ENCODE measurements at places on chromosomes 16 and 17.

DNA sequence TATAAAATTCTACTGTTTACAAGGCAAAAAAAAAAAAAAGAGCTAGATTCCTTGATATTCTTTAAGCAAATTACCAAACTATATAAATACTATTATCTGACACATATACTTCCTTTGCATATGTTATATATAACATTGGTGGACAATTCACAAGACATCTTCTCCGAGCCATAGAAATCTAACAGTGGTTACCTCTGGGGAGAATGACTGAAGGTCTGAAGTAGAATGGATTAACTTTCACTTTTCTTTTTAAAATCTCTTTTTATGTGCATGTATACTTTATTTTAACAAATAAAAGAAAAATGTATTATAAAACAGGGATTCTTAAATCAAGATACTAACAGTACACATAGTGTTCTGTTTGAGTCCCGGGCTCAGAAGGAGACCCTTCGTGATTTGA is 131.0 kb downstream of the MRTFB start:
- no peak for DNase-seq

DNA sequence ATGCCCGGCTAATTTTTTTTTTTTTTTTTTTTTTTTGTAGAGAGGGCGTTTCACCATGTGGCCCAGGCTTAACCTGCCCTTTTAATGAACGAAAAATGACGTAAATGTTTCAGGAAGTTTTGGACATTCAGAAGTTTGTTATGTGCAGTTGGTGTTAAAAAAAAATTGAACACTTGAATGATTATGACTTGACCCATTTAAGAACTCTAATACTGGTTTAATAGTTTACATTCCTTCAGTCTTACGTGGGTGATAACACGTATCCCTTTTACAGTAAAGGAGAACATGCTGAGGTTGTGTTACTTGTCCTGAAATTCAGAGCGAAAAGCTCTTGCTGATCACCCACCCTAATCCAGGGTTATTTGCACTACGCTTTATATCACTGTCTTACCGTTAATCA is 1.7 kb downstream of the MLYCD start:
- no peak for DNase-seq

DNA sequence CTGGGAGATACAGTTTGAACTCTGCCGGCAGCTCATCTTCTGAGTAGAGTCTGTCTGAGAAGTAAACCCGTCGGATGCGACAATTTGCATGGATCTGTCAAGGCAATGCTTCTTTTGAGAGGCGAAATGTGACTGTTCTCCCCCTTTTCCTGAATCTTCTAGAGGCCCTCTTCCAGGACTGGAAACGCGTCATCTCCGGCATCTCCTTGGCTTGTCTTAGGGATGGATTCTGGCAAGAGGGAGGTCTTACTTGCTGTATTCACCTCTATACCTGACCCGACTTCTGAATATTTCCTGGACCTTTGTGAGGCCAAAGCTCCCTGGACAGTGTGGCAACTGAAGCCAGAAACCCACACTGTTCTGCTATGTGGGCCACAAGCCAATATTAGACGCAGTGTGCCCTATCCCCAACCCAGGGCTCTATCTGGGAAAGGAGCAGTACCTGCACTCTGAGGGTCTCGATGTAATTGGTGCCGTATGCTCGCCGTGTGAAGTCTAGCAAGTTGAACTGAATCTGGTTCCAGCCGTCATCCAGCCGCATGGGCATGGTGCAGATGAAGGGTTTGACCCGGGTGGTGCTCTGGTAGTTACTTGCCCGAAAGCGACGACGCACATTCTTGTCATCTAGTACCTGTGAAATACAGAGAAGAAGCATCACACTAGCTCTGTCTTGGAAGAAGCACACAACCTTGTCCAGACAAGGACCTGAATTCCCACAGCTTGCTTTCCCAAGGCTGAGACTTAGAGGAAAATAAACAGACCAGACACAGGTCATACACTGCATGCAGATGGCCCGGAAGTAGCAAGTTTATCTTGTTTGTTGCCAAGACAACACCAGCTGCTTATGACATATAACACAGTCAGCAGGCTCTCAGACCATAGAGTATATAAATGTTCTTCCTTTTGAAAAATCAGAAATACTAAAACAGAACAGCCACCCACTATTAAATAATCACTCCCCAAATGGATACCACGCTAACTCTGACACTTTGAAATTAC is 14.1 kb downstream of the CFAP20 start:
- DNase-seq: no peak

GRCh38 chr17:57370619-57371018 is 114.3 kb downstream of the MSI2 start:
- DNase-seq: no peak

DNA sequence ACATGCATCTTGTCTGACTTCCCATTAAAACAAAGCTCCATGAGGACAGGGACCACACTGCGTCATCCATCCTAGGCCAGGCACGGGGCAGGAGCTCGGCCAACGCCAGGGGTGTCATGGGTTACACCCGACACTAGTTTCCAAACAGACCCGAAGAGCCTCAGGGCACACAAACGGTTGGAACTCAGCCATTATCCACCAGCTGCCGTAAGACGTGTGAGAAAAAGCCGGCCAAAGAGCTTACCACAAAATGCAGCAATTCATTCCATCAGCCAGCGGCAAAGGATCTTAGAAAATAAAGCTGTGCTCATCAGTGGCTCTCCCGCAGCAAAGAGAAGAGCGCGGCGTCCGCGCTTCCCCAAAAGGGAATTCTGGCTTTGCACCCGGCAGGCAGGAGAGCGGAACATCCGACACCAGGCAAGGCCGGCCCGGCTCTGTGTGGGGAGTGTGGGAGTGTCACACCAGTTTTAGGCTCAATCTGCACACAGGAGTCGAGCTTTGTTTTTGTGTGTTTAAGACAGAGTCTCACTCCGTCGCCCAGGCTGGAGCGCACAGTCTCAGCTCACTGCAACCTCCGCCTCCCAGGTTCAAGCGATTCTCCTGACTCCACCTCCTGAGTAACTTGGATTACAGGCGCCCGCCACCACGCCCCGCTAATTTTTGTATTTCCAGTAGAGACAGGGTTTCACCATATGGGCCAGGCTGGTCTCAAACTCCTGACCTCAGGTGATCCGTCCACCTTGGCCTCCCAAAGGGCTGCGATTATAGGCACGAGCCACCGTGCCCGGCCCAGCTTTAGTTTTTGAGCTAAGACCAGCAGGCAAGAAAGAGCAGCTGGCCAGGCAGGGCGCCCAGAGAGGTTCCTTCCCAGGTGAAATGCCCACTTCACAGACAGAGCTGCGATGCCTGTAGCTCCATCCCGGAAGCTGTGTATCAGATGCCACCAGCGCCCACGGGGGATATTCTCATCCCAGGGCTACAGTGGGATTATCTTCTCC is 1.5 kb downstream of the SLC38A8 start:
- no peak for DNase-seq

GRCh38 chr16:12390074-12390605 is 413.5 kb downstream of the CPPED1 start:
- no peak for DNase-seq

DNA sequence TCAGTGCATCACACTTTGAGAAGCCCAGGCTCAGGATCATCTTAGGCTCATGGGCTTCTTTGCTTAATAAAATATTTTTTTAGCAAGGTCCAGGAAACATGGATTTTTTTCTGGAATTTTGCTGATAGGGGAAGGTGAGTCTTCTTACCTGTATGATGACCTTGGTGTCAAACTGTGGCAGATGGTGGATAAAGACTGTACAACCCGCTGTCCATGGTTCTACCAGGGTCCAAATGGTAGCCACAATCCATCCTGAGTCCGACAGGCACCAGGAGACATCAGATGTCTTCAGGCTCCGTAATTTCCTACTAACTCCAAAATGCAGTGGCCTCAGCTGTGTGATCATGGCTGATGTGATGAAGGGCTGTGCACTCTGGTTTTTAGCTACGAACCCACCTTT is 27.8 kb downstream of the ACSM1 start:
- no peak for DNase-seq

- DNase-seq: no peak
Observed at GRCh38 chr16:10834766-10835165, 16.2 kb upstream of the TVP23A start.

GRCh38 chr16:17296431-17296830 is 174.3 kb downstream of the XYLT1 start:
- no peak for DNase-seq

DNA sequence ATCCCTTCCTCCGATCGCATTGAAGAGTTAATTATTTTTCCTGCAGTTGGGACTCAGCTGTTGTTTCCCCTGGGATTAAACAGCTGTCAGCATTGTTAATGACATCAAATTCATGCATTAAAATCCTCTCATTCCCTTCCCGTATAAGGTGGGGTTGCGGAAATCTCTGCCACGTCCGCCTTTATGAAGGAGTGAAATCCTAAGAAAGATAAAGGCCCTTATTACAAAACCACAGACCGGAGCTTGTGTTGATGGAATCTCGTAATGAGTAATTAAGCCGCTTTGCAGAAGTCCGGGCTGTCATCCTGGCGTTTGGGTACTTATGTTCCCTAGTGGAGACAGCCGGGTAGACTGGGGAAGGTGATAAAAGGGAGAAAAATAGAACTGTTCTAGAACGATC is 627.6 kb downstream of the MAF start:
- no peak for DNase-seq

DNA sequence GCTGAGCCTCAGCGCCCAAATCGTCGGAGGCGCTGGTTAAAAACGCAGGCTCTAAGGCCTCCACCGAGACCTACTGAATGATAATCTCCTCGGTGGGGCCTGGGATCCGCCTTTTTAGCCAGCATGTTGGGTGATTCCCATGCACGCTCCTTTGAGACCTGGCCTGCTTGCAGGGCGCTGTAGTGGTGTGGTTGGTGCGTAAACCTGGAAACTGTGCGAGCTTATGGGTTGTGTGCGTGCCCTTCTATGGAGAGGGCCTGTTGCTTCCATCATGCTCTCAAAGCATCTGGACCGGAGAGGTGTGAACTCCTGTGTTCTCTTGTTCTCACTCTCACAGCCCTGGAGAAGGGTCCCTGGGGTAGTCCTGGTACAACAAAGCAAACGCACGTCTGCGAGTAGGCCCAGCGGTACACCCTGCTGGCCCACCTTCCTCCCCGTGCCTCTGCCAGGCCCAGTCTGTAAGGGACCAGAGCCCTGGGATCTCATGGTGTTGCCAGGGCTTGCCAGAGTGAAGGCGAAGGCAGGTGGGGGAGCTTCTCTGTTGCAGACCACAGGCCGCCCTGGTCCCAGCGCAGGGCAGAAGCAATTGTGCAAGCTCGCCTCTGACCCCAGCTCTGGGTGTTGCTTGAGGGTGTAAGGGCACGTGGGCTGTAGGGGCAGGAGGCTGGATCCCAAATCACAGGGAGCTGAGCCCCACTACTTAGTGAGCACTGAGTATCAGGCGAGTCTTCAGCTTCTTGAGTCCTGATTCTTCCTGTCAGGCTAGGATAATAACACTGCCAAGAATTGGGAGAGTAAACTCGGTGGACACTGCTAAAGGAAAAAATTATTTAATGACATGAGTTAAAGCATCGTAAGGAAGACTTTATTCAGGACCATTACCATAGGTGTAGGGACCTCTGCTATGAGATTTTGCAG is 879 bp upstream of the LRRC75A start:
- no peak for DNase-seq

- no peak for DNase-seq
Observed at GRCh38 chr17:69084911-69085310, 24.2 kb upstream of the ABCA9 start.

DNA sequence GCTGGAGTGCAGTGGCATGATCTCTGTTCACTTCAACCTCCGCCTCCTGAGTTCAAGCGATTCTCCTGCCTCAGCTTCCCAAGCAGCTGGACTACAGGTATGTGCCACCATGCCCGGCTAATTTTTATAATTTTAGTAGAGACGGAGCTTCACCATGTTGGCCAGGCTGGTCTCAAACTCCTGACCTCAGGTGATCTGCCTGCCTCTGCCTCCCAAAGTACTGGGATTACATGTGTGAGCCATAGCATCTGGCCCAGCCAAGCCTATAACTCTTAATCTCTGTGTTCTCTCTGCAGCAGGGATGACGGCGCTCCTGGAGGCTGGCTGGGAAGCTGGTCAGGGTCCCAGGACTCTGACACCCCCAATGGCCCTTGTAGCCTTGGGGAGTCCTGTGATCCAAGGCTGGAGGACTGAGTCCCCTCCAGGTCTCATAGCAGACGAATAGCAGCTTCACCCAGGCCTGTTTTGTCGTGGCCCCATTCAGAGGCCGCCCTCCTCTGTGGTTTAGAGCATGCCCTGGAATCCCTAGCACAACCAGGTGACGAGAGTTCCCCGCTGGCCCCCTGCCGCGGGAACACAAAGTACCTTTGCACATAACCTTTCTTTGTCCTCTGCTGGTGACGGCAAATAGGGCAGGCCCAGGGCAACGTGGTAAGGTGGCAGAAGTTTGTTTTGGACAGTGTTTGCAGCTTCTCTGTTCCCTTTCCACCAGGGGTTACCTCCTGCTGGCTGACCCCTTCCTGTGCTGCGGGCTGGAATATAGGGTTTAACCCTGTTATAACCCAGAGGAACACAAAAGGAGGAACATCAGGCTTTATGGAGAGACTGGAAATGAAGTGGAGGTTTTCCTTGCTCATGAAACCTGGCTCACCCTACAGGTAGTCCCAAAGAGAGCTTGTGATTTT is 43.0 kb upstream of the TOB1 start:
- DNase-seq: no peak

GRCh38 chr16:20315764-20316163 is 11.5 kb downstream of the GP2 start:
- DNase-seq: no peak

GRCh38 chr17:62671553-62671952 is 44.1 kb downstream of the MRC2 start:
- no peak for DNase-seq

DNA sequence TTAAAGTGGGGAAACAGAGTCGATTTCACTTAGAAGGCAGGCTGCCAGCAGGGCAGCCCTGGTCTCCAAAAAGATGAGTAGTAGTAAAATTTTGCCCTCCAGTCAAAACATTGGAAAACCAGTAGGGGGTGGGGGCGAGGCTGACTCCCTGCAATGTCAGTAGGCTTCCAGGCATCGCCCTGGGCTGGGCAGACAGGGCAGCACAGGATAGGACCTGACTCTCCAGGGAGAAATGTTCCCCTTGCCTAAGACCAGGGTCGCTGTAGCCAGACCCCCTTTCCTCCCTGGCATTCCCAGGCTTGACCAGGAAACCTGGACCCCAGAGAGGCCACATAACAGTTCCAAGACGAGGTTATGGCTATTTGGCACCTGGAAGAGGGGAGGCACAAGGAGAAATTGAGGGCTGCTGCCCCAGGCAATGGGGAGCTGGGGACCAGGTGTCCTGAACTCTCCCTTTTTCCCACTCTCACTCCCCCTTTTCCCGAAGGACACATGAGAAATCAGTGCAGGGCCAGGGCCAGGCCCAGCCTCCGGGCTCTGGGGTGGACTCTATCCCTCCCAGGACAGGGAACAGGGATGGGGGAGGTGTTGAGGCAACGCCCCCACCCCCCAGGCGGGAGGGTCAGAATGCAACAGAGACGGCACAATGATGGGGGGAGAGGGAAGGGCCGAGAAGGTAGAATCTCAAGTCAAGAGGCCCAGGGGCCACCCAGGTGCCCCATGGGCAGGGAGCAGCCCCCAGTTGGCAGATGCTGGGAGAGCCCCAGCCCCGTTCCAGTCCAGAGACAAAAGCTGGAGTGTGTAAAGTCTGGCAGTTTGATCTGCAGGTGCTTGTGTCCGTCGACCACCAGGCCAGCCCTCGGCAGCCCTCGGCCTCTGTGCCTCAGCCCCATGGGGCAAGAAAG is 4.5 kb upstream of the SAMD14 start:
- no peak for DNase-seq

- no peak for DNase-seq
Observed at GRCh38 chr17:8151641-8152111, 528 bp downstream of the PER1 start.

Data from activated CD4-positive, alpha-beta T cell treated with anti-CD3 and anti-CD28 coated beads, Interleukin-2, amount 50 U/mL, for 24 hours (primary cell).